Neural crest cell (in vitro differentiated cells): ENCODE measurements at places on chromosomes 11 and 22. TPM values are rescaled to one million over a fixed set of nuclear protein-coding genes. Genes with fewer than 3 reads are reported as not detected.

GRCh38 chr11:15575409-15575808 lies 460.7 kb downstream of the INSC start:
- no peak for DNase-seq

GRCh38 chr11:57630171-57630570 lies 19.5 kb downstream of the YPEL4 start:
- DNase-seq, result no peak

GRCh38 chr11:13135385-13136271 lies 126.5 kb downstream of the RASSF10 start:
- DNase-seq, result peak; percentile 28

The CARNS1 gene
- total RNA-seq, result 0.07 and 0.12 TPM in 2 replicates

GRCh38 chr11:121574801-121575200 lies 122.0 kb upstream of the SORL1-AS1 start:
- no peak for DNase-seq

The SAA4 gene
- not detected in 2 replicates for total RNA-seq

- no peak for DNase-seq
Observed at GRCh38 chr22:33335611-33336279, 277.6 kb upstream of the SYN3 start.

GRCh38 chr11:111960916-111961315 lies 23.8 kb downstream of the DIXDC1 start:
- DNase-seq, result no peak

- no peak for DNase-seq
Observed at GRCh38 chr11:119608781-119609180, 120.2 kb downstream of the NECTIN1 start.

The CAPN5 gene
- total RNA-seq, result 25.8 and 26.2 TPM in 2 replicates

- DNase-seq, result no peak
Observed at GRCh38 chr11:68446046-68446725, 14.4 kb upstream of the PPP6R3 start.

DNA sequence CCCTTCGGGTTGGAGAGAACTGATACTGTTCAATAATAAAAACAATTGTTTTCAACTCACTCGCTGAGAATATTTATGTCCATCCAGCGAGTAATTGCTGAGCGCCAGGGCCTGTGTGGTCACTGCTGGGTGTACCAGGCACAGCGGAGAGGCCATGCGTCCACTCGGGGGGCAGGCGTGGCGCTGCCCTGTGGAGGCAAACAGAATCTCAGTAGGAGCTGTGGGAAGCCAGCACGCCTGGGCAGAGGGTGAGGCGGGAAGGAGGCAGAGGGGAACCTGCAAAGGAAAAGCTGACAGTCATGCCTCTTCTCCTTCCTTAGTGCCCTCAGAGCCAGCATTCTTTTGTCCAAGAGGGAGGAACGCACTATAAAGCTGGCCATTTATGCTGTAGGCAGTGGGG lies 11.4 kb downstream of the GLB1L3 start:
- DNase-seq, result no peak

DNA sequence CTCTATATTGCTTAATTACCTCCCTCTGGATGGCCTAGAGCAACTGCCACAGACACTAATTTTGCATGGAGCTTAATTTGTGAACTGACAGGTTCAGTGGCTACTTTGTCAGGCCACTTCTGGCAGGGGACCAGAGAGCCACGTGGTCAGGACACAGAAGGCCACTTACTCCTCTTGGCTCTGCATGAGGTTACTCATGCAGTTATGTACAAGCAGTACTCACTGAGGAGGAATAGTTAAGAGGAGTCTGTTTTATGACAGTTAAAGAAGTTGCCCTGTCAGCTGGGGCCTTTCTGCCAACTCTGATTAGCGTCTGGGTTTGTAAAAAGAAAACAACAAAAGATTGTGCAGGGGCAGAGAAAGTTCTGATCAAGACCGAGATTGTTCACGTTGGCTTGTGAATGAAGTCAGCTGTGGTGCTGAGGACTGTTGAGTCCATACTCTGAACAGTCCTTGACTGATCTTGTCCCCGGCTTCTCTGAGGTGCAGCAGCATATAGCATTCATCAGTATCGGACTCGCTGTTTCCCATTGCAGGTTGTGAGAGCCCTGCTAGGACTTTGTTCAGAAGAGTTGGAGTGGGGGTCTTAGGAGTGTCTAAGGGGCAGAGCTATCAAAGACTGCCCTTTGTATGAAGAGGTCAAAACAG lies 41.4 kb downstream of the PPFIBP2 start:
- DNase-seq, result no peak

DNA sequence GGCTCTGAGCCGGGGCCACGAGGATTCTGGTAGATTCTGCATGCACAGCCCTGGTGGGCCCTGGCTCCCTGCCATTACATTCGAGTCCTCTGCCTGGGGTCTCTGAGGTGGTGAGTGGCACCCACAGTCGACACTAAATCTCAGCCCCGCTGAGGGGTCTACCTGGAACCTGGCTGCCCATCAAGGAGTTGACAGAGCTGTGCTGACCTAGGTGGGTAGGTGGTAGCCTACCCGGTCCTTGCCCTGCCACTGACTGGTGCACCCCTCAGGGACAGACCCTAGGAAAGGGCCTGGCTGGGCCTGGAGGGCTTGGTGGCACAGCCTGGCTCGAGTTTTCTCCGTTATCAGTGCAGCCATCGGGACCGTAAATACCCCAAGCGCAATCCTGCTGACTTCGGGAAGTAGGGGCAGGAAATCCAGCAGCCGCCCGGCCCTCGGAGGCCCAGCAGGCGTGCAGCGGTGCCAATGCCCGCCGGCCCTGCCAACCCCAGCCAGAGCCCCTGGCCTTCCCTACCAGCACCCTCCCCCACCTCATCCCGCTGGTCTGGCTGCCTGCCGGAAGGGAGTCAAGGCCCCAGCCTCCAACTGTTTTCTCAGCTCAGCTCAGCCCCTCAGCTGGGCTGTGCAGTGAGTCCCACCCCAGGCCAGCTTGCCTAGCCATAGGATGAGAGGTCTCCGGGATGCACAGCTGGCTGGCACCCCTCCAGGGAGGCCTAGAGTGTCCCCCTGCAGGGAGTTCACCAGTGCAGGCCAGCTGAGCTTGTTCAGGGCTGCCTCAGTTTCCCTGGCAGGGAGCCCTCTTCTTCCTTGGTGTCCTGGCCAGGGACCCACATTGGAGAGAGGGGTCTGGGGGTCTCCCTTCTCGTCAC lies 80.4 kb upstream of the KCNQ1OT1 start:
- peak; percentile 1 for DNase-seq

GRCh38 chr11:29159552-29160465 lies 857.0 kb downstream of the KCNA4 start:
- DNase-seq, result peak; percentile 51

The C11orf97 gene
- not detected in 2 replicates for total RNA-seq

GRCh38 chr11:23679041-23679440 lies 817.8 kb upstream of the LUZP2 start:
- DNase-seq, result no peak

GRCh38 chr22:41043722-41044121 lies 48.7 kb upstream of the EP300 start:
- no peak for DNase-seq

The POU2AF3 gene
- 0.32 and 0.61 TPM in 2 replicates for total RNA-seq

The TENM4 gene
- total RNA-seq, result 38.1 and 43.2 TPM in 2 replicates

The PLAAT5 gene
- 0.45 and 0.77 TPM in 2 replicates for total RNA-seq

GRCh38 chr11:128720522-128720985 lies 26.7 kb downstream of the FLI1 start:
- peak; percentile 58 for DNase-seq

- no peak for DNase-seq
Observed at GRCh38 chr11:94882931-94883330, 90.4 kb downstream of the CWC15 start.

- peak; percentile 34 for DNase-seq
Observed at GRCh38 chr11:70568035-70568813, 169.9 kb downstream of the CTTN start.

The FREY1 gene
- total RNA-seq, result 2.5 and 3.3 TPM in 2 replicates

The SYT12 gene
- 0.44 and 0.48 TPM in 2 replicates for total RNA-seq

DNA sequence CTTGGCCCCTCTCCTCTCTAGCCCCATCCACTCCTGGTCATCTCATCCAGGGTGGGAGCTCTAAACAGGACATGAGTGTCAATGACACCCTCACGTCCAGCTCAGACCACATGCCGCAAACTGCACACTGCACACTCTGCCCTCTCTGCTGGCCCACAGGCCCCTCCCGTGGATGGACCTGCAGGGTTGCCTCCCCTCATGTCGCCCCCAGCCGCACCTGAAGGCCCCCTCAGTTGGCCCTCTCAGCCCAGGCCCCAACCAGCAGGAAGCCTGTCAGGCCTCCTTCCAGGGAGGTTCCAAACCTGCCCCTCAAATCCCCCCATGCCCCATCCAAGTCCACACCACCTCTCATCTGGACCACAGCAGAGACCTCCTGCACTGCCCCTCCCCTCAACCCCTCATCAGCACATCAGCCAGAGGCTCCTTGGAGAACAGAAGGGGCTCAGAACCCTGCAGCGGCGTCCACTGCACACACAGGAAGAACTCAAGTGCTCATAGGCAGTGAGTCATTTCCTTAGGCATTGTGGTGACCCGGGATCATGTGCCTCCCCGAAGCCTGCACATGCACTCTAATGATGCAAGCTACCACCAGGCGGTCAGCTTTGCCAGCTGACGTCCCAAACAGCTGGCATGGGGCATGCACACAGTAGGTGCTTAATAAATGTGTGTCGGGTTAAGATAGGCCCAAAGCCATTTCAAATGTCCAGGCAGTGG lies 12.9 kb upstream of the CDKN1C start:
- no peak for DNase-seq

- no peak for DNase-seq
Observed at GRCh38 chr11:9568161-9568853, 5.2 kb upstream of the WEE1 start.

GRCh38 chr11:15505155-15505554 lies 390.4 kb downstream of the INSC start:
- no peak for DNase-seq

- DNase-seq, result no peak
Observed at GRCh38 chr22:38879961-38880360, 7.9 kb upstream of the CBX6 start.

The RASSF10 gene
- 6.0 and 6.4 TPM in 2 replicates for total RNA-seq

- no peak for DNase-seq
Observed at GRCh38 chr11:73800276-73800806, 12.7 kb downstream of the MRPL48 start.

GRCh38 chr11:116615211-116615865 lies 157.4 kb downstream of the BUD13 start:
- no peak for DNase-seq

DNA sequence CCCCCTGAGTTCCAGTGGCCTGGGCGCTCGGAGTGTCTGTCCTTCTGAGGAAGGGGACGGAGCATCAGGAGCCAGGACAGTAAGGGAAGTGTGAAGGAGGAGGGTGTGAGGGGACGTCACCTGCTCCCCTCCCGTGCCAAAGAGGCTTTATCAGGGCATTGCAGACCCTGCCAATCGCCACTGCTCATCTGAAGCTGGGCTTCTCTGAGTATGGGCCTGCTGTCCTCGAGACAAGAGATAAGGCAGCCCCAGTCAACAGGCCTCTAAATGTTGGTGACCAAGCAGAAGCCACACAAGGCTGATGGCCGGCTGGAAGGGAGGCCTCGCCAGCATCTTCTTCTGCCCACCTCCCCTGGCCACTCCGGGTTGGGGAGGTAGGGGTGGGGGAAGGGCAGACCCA lies 29.8 kb downstream of the LIF start:
- no peak for DNase-seq

DNA sequence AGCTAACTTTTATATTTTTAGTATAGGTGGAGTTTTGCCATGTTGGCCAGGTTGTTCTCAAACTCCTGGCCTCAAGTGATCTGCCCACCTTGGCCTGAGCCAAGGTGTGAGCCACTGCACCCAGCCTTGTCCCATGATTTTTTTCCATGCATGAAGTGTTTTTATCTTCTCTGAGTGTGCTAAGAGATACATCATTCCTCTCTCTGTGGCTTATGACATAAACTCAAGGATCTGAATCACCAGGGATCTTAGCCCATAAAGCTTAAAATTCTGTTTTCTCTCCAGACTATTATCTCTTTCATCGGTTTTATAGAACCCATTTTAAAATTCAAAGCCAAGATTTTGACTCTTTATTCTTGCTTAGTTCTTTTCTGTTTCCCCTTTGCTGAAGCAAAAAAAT lies 48.4 kb upstream of the C11orf58 start:
- DNase-seq, result no peak

DNA sequence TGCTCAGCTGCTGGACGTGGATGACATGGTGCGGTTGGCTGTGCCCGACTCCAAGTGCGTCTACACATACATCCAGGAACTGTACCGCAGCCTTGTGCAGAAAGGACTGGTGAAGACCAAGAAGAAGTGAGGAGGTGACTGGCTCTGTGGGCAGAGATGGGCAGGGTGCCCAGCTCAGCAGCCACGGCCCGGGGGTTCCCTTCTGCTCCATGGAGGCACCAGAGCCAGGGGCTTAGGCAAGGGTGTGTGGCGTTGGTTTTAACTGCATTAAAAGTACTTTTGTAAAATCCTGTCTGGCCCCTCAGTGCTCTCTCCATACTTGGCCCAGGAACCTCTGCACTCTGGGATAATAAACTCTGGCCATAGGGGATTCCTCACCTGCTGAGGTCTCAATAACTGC lies 12.6 kb downstream of the SMTNL1 start:
- DNase-seq, result no peak

DNA sequence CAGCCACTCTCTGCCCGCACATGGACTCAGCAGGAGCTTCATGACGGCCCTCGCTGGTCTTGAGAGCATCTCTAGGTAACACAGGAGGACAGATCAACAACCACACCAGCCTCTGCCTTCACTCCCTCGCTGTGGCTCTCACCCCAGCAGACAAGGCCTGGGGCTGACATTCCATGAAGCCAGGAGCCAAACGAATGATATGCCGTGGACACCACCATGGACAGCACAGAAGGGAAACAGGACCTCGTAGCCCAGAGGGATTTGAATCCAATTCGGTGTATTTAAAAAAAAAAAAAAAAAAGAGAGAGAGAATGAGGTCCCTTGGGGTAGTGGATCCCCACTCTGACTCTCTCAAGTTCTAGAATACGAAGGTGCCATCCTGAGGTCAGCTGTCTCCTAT lies 385.5 kb downstream of the SHANK2 start:
- no peak for DNase-seq

GRCh38 chr11:87583931-87584330 lies 546.2 kb downstream of the TMEM135 start:
- no peak for DNase-seq

DNA sequence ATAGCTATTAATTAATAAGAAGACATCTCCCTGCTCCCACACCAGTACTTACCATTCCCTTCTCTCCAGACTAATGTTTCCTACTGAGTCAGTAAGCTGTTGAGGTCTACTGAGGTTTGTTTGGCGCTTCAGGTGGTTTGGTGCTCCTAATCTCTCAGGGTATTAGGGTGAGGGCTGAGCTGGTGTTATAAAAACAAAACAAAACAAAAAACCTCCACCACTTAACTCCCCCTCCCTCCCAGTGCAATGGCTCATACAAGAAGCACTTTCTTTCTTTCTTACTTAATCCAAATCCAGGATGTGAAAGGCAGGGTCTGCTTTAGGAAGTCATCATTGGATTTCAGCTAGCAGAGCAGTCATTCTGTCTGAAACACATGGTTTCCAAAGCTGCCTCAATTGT lies 15.3 kb downstream of the CSTPP1 start:
- no peak for DNase-seq

The DBX1 gene
- 26.3 and 29.6 TPM in 2 replicates for total RNA-seq

The TSGA10IP gene
- total RNA-seq, result 1.8 and 2.7 TPM in 2 replicates

The HBE1 gene
- total RNA-seq, result 0.45 and 0.56 TPM in 2 replicates
